ENCODE measurements at places on chromosomes 2 and 18. TPM values are rescaled to one million over a fixed set of nuclear protein-coding genes. Genes with fewer than 3 reads are reported as not detected.

KCNF1 gene
- total RNA-seq: 1.6 TPM

ADD2 gene
- 2.6 TPM for total RNA-seq

AQP4 gene
- total RNA-seq: 4.2 TPM

FTCDNL1 gene
- total RNA-seq: 1.0 TPM

IL36A gene
- total RNA-seq: not detected

ST6GAL2 gene
- 3.1 TPM for total RNA-seq

HOXD4 gene
- total RNA-seq: 1.0 TPM

MYO7B gene
- total RNA-seq: 1.0 TPM

CPO gene
- total RNA-seq: not detected

CYP26B1 gene
- total RNA-seq: 6.8 TPM

PER2 gene
- total RNA-seq: 8.4 TPM
